AG09309 (cell line): ENCODE measurements at places on chromosomes 2 and 18.
A peak's percentile ranks its signal among the peaks of the same experiment; 100 is the strongest.

DNA sequence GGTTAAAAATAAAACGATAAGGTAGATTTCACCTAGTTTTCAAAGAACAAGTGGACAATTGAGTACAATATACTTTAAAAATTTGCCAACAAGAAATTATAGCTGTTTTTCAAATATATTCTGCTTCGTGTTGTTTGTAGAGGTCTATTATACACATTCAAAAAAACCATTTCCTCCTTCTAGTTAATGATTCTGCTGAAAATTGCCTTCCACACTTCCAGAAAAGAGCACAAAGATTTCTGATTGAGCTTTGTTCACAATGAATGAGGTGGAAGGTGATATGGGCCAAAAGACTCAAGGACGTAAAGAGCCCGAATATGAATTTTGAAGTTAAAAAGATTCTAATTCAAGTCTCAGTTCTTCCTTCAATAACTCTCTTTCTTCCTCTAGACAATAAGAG lies 277.0 kb upstream of the SESTD1 start:
- no peak for DNase-seq

DNA sequence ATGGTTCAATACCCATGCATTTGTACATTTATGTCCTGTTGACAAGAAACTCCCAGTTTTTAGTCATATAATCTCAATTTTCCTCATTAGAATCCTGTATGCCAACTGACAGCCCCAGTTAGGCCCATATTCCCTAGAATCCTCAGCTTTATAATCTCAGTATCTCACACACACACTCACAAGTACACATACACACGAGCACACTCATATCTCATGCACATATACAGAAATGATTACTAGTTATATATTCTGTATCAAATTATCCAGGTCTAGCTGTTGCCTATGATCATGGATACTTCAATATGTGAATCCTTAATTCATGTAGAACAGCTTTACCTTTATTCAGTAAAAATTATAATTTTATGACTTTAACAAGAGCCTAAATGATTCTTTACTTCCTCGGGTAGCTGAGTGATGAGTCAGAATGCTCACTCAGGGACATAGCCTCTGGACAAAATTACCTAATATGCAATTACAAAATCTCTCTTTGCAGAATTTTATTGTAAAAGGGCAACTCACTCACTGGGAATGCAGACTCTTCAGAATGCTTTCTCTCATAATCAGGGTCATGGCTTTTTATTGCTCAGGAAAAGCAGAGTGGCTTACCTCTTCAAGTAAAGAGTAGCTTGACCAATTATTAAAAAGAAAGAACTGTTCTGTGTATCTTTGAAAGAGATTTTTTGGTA lies 193.6 kb upstream of the PIK3C3 start:
- peak; percentile 66 for DNase-seq

DNA sequence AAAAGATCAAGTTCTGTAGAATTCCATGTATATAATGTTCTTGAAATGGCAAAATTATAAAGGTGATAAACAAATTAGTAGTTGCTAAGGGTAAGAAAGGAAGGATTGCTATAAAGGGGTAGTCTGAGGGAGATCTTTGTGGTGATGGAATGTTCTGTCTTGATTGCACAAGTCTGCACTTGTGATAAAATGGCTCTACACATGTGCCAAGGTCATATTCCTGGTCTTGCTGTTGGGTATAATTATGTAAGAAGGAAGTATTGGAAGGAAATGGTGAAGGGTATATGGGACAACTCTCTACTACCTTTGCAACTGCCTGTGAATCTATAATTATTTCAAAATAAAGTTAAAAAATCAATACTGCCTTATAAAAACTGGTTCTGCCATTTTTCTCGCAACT lies 15.3 kb downstream of the SGPP2 start:
- no peak for DNase-seq

- DNase-seq = no peak
Measured at GRCh38 chr2:117085737-117086136, 728.8 kb upstream of the DDX18 start.

DNA sequence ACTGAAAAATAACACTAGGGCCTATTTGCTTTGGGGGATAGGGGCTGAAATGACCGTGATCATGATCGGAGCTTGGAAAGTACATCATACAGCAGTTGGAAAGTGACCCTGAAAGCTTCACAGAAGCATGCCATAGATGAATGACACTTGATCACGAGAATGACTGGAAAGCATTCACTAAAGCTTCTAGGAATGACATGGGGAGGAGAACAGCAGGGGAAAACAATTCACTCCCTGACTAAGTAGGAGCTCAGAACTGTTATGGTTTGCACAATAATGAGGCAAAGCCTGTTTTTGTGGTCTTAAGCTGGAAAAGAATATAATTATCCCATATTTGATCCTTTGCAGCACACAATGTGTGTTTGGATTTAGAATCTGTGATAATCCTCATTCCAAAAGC lies 237.5 kb downstream of the NOL4 start:
- no peak for DNase-seq

DNA sequence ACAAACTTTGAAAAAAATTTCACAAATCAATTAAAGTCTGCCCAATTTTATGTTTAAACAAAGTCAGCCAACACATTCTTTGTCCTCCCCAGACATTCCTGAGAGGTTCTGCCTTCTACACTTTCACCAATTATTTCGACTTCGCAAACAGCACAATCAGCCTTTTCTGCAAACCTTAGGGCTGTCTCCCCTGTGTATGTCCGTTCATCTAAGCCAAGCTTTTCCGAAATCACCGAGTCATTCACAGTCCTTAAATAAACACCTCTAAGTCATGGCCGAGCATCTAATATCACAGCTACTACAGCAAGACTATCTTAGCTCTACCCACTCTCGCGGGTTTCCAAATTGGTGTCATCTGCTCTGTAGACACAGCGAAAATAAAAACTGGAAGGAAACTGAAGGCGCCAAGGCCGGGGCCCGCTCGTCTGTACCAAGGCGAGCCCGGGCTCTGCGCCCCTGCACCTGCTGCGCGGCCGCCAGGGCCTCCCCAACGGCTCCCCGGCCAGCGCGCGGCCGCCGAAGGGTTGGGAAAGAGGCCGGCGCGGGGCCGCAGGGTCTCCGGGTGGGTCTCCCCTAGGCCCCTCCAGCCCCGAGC lies 730 bp downstream of the ODC1 start:
- no peak for DNase-seq
